Placental epithelial cell (primary cell): ENCODE measurements at places on chromosomes 7 and 10. TPM values are rescaled to one million over a fixed set of nuclear protein-coding genes. Genes with fewer than 3 reads are reported as not detected.

CREB5 gene
- 2.0 and 5.0 TPM in 2 replicates for total RNA-seq

ADCYAP1R1 gene
- not detected in 2 replicates for total RNA-seq

LRGUK gene
- total RNA-seq = under 0.01 and 0.33 TPM in 2 replicates

OR6B1 gene
- not detected in 2 replicates for total RNA-seq

MBLAC1 gene
- 0.87 and 2.0 TPM in 2 replicates for total RNA-seq

TRIM74 gene
- not detected in 2 replicates for total RNA-seq

GIMAP7 gene
- not detected in 2 replicates for total RNA-seq

ACSM6 gene
- total RNA-seq = not detected in 2 replicates

LDB3 gene
- 0.11 and 2.0 TPM in 2 replicates for total RNA-seq

AGAP5 gene
- 2.7 and 4.9 TPM in 2 replicates for total RNA-seq

OPN4 gene
- total RNA-seq = not detected in 2 replicates

BRAT1 gene
- 25.9 and 36.9 TPM in 2 replicates for total RNA-seq

CADPS2 gene
- total RNA-seq = 70.1 and 484 TPM in 2 replicates

IRF5 gene
- under 0.01 and 0.22 TPM in 2 replicates for total RNA-seq

PRPS1L1 gene
- total RNA-seq = not detected in 2 replicates

GJD4 gene
- total RNA-seq = not detected in 2 replicates

PLAU gene
- 2.7 and 7.0 TPM in 2 replicates for total RNA-seq

HNRNPA2B1 gene
- total RNA-seq = 93.0 and 96.8 TPM in 2 replicates

GPR22 gene
- not detected in 2 replicates for total RNA-seq

FAM180A gene
- total RNA-seq = 0.79 and 2.1 TPM in 2 replicates

ZYX gene
- total RNA-seq = 42.8 and 75.5 TPM in 2 replicates

CDK14 gene
- 15.4 and 16.1 TPM in 2 replicates for total RNA-seq

CYP3A7 gene
- total RNA-seq = 0.22 TPM in 1 of 2 replicates, not detected in the other

WIPF3 gene
- 0.11 and 0.39 TPM in 2 replicates for total RNA-seq

CALD1 gene
- total RNA-seq = 315 and 316 TPM in 2 replicates

NRG3 gene
- total RNA-seq = 0.22 and 0.39 TPM in 2 replicates

OR2A1 gene
- not detected in 2 replicates for total RNA-seq

MEIG1 gene
- total RNA-seq = not detected in 2 replicates

PCLO gene
- total RNA-seq = 2.0 and 2.1 TPM in 2 replicates

WDR86 gene
- total RNA-seq = 13.7 TPM in 1 of 2 replicates, not detected in the other

CHN2 gene
- 16.1 and 25.5 TPM in 2 replicates for total RNA-seq

TMEM196 gene
- not detected in 2 replicates for total RNA-seq

SFRP5 gene
- not detected in 2 replicates for total RNA-seq

HOXA5 gene
- total RNA-seq = 0.39 TPM in 1 of 2 replicates, not detected in the other

CPXM2 gene
- total RNA-seq = 3.3 and 12.2 TPM in 2 replicates

DEPP1 gene
- 0.87 and 1.2 TPM in 2 replicates for total RNA-seq

FUOM gene
- total RNA-seq = 4.4 and 9.8 TPM in 2 replicates
